NCI-H2029 treated with DMSO at 0.1 percent for 48 hours (cell line): ENCODE measurements at places on chromosomes 5 and 9.
A peak's percentile ranks its signal among the peaks of the same experiment; 100 is the strongest.

DNA sequence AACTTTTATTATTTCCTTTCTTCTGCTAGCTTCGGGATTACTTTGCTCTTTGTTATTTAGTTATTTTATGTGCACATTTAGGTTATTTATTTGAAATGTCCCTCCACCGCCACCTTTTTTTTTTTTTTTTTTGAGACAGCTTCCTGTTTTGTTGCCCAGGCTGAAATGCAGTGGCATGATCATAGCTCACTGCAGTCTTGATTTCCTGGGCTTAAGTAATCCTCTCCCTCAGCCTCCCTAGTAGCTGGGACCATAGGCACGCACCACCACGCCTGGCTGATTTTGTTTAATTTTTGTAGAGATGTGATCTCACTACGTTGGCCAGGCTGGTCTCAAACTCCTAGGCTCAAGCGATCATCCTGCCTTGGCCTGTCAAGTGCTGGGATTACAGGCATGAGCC, 38.5 kb downstream of the RIC1 start:
- DNase-seq: no peak

GRCh38 chr9:34430843-34431437, 27.4 kb downstream of the FAM219A start:
- DNase-seq: peak; percentile 91

DNA sequence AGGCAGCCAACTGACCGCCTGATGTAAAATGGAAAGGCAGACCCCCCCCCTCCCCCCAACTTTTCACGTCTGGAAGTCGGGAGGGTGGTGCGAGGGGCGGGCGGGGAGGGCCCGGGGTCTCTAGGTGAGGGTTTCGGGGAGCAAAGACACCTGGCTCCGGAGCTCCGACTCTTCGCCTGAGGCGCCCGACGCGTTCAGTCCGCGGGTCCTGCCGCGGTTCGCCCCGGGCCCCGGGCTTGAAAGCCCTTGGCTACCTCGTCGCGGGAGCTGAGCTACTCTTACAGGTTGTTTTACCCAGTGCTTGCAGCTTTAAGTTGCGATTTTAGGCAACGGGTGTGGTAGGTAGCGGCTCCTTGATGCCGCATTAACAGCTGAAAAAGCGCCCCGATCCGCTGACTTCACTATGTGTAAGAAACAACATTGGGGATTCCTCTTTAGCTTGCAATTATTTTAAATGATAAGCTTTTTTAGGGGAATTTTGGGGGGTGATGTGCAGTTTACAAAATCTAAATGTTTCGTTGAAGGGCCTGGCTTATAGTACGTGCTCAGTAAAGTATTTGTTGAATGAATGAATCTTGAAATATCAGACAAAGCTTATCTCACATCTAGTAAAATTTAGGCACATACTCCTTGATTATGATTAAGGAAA, 722 bp downstream of the CDC42SE2 start:
- DNase-seq: no peak

- no peak for DNase-seq
Observed at GRCh38 chr5:176561259-176561658, 12.1 kb downstream of the CDHR2 start.

GRCh38 chr9:90256345-90256744, 386.3 kb downstream of the DIRAS2 start:
- no peak for DNase-seq

GRCh38 chr5:171055875-171056454, 194.1 kb downstream of the RANBP17 start:
- DNase-seq: no peak

GRCh38 chr5:176492431-176492830, 44.2 kb downstream of the FAF2 start:
- no peak for DNase-seq

- DNase-seq: no peak
Observed at GRCh38 chr5:78888580-78889368, 96.3 kb downstream of the ARSB start.

DNA sequence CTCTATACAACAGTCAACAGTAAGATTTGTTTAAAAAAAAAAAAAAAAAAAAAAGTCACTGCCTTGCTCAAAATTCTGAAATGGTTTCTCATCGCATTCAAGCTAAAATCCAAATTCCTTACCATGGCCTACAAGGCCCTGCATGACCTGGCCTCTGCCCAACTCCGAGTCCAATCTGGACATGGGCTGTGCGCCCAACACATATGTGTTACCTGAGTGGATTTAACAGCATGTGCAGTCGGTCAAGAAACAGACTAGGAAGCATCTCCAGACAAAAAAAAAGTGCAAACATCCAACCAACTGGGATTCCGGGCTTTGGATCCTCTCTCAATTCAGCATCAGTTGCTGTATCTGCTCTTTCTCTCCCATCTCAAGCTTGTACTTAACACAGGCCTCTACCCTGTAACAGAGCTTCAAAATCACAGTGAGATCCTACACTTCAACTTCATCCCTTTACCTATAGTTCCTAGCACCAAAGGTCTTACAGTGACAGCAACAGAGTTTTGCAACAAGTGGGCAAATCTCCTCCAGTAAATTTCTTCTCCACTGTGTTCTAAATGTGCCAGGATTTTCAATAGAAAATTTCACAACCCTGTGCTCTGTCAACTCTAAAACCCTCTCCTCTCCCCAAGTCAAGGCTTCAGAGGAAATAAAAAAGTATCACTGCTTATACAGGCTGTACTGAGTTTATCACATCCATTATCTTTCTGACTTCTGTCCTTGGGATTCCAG, 19.6 kb downstream of the ZNF608 start:
- DNase-seq: no peak

GRCh38 chr5:59760785-59761348, 132.7 kb downstream of the PDE4D start:
- DNase-seq: no peak

DNA sequence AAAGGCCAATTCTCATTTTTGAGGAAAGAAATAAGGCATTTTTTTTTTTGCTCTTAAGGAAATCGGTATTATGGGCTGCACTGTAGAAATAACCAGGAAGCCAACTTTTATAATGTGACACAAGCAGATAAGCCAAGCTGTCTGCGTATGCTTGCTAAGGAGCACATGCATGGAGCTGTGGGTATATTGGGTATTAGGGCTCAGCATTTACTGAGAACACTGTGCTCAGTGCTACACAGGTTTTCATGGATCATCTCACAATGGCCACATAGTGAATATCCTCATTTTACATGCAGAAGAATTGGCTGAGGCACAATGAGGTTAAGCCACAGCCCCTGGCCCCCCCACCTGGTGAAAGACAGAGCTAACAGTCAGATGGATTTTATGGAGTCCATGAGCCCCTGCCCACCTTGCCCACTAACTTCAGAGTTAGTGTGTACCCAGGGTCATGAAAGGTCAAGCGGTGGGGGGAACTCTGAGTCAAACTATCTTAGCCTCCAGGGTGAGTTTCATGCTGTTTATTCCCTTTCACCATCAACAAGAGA, 204.8 kb downstream of the SPATA31A6 start:
- DNase-seq: no peak

DNA sequence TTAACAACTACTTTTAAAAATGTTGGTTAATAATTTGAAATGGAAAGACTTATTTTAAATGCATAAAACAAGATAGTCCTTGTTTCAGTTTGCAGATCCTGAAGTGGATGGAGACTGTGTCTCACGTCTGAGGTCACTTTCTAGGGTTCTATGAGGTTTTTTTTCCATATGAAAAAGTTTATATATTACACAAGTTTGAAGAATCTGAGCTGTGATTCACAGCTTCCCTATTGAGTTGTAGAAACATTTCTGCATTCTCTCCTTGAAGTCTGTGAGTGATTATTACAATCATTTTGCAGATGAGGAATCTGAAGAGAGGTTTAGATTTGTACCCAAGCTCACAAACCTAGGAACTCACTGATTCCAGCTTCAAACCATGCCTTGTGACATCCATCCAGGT, 442.5 kb upstream of the KLF4 start:
- no peak for DNase-seq

DNA sequence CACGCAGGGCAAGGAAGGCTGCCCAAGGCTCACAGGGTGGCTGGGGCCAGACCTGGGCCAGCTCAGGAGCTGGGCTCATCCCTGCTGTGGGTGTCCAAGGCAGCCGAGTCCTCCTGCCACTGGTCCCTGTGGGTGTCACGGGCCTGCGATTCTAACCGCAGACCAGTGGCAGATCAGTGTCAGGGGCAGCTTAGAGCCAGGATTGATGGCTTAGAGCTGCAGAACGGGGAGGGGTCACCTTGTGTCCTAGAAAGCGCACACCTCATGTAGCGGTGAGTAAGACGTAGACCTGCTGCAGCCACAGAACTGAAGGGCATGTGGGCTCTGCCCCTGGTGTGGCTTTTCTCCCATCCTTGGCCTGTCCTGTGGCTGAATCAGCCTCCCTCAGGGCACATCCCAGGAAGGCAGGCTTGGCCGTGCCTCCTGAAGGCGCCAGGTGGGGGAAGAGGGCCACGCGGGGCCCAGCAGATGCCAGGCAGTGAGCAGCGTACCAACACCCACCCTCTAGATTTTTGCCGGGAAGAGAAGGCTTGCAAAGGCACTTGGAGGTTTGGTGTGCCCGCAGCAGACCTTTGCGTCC, 78.3 kb upstream of the FCN2 start:
- no peak for DNase-seq
